ENCODE measurements at places on chromosomes 2 and 18.

DNA sequence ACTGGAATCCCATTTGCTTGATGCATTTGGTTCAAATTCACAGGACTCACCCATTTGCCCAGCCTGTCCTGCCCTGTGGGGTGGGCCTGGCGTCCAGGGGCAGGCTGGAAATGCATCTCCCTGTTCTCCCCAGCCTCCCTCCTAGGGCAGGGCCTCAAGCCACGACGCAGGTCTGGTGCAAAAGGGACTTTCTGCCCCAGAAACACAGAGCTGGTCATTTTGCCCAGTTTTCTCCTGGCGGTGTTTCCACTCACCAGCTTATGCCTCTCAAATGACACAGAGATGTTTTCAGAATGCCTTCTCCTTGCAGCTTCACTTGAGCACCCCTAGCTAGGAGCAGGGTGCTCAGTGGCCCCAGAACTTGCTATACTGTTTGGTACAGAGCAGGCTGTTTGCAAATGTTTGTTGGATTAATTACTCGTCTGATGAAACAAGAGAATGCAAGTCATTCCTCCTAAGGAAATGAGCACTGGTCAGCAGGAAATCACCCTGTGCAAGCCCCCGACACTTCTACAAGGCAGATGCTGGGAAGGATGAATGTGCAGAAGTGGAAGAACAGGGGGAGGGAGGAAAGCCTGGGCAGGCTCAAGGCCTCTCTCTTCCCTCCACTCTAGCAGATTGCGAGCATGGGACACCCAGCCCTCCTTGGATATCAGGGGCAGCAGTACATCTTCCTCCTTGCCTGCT, 164.3 kb upstream of the APCDD1 start:
- DNase-seq: no peak

DNA sequence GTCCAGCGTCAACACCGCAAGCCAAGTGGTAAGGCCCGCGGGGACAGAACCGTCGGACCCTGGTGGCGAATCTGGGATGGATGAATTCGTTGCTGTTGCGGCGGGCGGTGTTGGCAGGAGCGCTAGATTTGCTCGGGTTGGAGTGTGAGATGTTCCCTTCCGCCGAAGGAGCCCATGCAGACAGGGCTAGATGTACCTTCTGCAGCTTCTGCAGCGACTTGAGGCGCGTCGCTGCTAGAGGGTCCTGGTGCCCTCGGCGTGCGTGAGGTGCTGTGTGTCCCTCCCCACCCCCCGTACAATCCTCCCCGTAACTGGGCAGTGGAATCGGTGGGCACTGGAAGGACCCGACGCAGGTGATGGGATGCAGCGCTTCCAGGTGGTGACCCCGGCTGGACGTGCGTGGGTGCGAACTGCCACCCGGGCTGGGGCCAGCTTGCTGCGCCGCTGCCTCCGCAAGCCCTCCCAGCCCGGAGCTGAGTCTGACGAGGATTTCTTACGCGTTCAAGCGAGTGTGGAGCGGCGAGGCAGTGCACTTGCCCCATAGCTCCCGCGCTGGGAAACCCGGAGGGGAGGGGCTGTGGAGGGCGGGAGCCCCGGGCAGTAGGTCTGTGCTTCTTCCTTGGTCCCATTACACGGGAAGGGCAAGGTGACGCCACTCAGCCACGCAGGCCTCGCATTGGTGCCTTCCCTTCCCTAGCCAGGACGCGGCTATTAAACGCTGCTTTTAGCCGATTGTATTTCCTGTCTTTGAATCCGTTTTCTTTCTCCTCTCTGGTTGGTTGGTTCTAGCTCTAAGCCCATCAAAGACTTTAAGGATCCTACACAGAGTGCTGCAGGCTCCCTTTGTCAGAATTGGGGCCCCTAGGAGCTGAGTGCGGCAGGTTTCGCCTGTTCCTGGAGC, 34.2 kb downstream of the CHRNA1 start:
- DNase-seq: no peak

- no peak for DNase-seq
Measured at GRCh38 chr18:31850844-31851243, 90.2 kb upstream of the SLC25A52 start.

- no peak for DNase-seq
Measured at GRCh38 chr2:113206251-113206650, 32.5 kb downstream of the PSD4 start.

DNA sequence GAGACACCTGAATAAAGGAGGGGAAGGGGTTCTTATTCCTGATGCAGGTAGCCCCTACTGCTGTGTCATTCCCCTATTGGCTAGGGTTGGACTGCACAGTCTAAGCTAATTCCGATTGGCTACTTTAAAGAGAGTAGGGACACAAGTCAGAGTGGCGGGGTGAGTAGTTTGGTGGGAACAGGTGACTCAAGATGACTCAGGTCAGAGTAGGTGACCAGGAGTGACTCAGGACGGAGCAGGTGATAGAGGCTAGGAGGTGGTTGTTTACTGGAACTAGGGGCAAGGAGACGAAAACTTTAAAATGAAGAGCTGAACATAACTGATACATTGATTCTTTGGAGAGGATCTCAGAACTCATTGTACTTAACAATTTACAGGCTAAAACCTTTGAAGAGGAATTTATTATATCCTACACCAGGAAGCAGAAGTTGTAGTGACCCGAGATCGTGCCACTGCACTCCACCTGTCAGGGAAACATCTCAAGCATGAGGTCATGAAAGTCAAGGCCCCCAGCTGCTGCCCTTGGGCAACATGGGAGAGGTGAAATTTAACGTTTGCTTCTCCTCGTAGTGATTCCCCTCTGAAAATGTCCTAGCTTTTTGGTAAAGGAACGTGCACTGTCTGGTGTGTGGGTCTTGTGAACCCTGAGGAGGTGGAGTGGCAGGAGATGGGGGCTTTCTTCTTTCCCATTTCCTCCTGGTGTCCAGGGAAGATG, 4.5 kb upstream of the CYP27A1 start:
- DNase-seq: no peak

DNA sequence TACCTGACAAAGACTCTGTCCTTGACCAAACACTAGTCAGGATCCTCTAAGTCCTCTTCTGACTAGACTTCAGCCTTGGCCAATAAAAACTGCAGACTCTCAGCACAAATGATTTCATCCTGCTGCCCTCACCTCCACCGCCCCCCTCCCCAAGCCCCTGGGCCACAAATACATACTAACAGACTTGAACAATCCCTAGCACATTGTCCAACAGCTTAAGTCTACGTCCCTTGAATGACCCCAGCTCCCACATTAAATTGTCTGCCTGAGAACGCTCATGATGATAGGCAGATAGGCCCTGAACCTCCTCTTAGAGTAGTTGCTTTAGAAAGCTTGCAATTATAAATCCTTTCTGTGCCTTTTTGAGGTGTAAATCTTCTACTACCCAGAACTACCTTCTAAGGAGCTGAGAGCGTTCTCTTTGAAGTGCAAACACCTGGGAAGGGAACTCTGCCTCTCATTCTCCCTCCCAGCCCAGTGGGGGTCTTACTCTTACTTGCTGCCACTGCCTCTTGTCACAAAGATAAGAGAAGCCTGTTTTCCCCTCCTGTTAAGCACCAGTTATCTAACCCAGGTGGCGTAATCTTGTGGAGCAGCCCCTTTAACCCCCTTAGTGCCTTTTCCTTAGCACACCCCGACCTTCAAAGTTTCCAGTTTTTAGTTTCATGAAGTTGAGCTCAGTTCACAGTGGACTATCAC, 1225.6 kb downstream of the LRP1B start:
- no peak for DNase-seq

DNA sequence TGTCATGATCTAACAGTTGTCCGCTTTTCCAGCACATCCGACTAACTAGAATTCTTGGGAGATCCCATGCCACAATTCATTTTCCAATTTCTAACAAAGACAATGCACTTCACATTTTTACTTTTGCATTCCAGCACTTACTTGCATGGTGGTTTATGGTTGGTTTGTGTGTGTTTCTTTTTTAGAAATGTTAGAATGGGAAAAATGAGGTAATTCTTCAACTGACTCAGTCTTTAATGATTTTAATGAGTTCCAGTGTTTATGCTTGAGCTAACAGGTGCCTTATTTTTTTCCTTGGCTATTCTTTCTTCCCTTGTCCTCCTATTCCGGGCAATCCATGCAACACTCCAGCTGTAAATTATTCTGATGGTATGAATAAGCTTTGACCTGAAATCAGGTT, 46.4 kb downstream of the SLC8A1 start:
- DNase-seq: no peak

- DNase-seq: no peak
Measured at GRCh38 chr2:196334710-196335109, 163.3 kb upstream of the STK17B start.

- peak; percentile 48 for DNase-seq
Measured at GRCh38 chr2:239165206-239165831, 235.5 kb downstream of the HDAC4 start.

GRCh38 chr2:217362286-217362685, 502.4 kb upstream of the TNP1 start:
- DNase-seq: no peak

- DNase-seq: no peak
Measured at GRCh38 chr2:163420604-163421003, 315.2 kb downstream of the FIGN start.

DNA sequence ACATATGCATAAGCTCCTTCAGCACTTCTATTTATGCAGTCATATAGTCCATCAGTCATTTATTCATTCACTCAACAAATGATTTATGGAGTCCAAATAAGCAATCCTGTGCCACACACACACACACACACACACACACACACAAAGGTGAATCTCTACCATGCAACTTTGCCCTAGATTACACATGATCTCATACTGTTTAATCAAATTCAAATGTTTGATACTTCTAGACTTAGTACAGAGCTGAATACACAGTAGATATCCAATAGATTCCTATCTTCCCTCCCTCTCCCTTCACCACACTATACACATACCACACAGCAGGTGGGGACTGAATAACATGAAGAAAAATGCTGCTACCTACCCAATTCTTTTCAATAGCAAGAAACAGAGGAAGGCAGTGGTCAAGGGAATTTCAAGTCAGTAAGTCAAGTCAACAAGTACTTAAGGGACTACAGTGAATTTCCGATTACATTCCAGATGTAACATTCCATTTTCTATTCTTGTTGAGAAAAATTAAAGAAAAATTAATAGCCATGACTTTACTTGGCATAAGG, 65.4 kb downstream of the EPG5 start:
- DNase-seq: no peak

DNA sequence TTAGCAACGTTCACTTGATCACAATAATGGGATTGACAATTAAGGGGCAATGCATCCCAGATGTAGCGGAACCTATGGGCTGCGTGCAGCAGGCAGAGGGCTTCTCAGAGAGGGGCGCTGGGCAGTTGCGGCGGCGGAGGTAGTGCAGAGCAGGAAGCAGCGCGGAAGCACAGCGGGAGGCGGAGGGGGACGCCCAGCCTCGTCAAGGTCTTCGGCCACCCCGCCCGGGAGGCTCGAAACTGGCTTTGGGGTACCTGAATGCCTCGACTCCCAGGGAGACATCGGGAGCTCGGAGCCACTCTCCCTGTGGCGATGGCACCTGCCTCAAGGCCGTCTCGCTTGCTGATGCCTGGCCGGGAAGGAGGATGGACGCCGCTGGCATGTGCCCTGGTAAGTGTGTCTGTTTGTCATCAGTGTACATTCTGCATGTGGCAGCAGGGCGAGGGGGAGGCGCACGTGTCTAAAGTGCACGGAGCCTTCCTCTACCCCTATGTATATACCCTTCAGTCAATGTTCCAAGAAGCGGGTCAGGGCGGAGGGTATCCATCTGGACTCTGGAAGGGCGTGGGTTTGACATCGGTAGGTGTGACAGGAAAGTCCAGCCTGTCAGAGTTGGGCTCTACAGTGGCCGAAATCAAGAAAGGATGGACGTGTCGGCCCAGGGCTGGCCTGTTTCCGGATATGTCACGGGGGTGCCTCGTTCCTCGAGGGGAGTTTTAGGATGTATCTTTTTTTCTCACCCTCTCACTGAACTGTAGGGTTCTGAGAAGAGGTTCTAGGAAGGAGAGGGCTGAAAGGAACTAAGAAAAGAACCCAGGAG, 7.5 kb upstream of the SP9 start:
- DNase-seq: no peak

DNA sequence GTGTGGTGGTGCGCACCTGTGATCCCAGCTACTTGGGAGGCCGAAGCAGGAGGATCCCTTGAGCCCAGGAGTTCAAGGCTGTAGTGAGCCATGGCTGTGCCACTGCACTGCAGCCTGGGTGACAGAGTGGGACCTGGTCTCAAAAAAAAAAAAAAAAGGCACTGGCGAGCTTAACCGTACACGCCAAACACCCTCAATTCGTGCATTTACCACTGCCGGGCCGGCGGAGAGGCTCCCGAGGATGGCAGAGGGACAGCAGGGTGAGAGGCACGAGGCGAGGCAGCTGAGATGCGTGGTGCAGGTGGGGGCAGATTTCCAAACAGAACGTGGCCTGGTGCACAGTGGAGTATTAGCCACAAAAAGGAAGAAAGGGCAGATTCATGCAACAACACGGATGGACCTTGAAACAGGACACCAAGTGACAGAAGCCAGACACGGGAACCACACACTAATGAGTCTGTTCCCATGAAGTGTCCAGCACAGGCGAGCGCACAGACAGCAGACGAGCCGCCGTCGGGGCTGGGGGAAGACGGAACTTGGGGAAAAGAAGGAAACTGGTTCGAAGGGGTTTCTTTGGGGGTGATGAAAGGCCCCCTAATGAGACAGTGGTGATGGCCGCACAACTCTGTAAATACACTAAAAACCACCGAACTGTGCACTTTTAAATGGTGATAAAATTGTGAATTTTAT, 27.4 kb downstream of the SLC66A2 start:
- DNase-seq: no peak

DNA sequence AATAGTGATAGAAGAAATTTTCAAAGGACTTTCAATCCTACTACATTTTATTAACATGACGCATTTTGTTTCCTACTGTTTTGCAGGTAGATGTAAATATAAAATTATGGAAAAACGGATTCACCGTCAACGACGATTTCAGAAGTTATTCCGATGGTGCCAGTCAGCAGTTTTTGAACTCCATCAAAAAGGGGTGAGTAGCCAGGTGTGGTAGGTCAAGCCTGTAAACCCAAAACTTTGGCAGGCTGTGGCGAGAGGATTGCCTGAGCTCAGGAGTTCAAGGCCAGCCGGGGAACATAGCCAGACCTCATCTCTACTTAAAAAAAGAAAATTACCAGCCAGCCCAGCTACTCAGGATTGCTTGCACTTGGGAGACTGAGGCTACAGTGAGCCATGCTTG, 33.0 kb upstream of the MFSD2B start:
- DNase-seq: no peak

- no peak for DNase-seq
Measured at GRCh38 chr2:207051385-207051965, 112.2 kb downstream of the CPO start.

DNA sequence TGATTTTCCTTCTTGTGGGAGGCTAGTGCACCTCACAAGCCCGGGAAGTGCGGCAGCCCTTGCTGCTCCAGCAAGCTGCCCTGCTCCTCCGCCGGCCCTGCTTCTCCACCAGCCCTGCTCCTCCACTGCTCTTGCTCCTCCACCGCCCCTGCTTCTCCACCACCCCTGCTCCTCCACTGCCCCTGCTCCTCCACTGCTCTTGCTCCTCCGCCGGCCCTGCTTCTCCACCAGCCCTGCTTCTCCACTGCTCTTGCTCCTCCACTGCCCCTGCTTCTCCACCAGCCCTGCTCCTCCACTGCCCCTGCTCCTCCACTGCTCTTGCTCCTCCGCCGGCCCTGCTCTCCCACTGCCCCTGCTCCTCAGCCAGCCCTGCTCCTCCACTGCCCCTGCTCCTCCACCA, 95.6 kb downstream of the NDUFA10 start:
- DNase-seq: no peak
